Activated gamma-delta T cell treated with anti-CD3 and anti-CD28 coated beads, Interleukin-2, amount 50 U/mL, for 16 hours (primary cell): ENCODE measurements at places on chromosomes 4 and X.

DNA sequence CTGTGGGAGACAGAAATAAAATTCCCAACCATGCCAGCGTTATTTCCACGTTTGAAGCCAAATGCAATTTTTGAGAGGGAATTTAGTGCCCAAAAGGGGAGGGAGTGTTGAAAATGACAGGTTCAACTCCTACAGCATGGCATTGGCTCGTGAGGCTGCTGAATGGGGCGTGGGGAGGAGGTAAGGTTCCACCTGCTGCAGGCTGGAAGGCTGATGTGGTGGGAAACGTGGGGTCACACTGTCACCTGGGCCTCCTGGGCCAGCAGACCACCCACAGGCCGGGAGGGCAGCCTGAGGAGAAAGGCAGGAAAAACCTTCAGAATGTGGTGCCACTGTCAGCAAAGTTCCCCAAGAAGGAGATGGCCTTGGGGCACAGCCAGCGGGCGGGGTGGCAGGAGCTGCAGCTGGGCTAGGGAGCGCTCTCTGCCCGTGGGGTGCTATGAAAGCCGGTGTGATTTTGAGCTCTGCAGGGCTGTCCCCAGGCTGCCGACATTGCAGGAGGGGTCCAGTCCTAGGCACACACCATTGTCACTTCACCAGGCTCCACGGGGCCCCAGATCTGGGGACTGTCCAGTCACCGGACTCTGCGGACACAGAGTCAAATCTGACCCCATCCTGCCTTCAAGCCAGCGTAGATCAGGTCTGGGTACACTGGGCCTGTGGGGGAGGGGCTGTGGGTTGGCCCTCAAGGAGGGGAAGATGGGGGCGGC, 19.6 kb downstream of the MSANTD1 start:
- DNase-seq, result no peak

DNA sequence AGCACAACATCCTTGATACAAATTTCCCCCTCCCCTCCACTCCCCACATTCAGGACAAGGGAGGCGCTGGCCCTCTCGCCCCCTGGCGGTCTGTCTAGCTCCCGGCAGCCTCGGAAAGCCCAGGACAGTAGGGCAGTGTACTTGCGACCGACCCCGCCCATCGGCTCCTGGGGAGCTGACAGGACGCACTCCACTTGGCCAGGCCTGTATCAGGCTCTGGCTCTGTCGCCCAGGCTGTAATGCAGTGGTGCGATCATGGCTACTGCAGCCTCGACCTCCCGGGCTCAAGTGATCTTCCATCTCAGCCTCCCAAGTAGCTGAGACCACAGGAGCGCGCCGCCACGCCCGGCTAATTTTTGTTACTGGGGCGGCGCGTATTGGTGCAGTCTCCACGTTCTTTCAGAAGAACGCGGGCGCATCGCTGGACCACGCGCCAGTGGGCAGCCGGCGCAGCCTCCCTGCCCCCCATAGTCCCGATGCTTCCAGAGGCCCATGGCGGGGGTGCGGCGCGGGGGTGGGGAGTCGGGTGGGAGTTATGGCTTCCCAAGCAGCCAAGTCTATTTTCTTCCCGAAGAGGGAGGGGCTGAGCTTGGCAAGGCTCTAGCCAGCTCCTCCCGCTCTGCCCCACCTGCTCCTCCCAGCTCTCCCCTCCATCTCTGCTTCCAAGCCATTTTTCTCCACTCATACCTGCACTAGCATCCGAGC, 7.8 kb upstream of the AKAP14 start:
- DNase-seq, result peak; percentile 29

DNA sequence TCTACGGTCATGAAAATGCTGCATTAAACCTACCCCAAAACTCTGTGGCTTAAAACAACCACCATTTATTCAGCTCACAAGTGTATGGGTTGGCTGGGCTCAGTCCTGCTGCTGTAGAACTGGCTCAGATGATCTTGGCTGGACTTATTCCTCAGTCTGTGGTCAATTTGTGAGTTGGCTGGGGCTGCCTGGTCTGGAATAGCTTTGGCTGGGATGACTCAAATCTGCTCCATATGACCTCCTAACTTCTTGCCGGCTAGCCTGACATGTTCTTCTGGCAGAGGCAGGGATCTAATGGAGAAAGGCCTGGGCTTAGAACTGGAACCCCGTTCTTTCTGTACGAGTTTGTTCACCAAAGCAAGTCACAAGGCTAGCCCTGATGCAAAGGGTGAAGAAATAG, 71.7 kb downstream of the CFAP299 start:
- DNase-seq, result no peak

DNA sequence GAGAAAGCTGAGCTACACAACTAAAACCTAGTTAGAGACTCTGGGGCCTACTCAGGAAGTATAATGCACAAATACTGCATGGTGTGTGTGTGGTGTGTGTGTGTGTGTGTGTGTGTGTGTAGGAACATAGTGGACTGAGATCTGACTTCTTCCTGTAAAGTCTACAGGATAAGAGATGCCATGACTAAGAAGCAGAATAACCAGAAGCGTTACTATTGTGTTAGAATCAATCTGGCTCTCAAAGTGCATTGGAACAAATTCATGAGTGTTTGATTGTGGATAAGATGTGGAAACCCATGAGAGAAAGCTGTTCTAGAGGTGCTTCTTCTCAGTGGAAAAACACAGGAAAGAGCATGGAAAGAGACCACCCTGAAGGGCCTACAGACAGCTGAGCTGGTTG, 302.1 kb downstream of the INPP4B start:
- no peak for DNase-seq

DNA sequence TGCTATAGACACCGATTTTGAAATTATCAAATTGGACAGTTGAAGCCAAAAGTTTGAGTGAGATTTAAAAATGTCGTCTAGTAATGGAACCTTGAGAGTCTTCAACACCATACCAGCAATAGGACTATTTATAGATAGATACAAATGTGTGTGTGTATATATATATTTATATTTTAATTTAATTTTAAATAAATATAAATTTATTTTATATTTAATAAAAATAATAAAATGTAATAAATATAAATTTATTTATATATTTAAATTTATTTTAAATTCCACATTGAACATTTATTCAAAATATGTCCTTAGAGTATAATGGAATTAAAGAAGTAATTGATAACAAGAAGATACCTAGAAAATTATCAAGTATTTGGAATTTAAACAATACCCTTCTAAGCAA, 221.9 kb upstream of the CXXC4 start:
- DNase-seq, result no peak

DNA sequence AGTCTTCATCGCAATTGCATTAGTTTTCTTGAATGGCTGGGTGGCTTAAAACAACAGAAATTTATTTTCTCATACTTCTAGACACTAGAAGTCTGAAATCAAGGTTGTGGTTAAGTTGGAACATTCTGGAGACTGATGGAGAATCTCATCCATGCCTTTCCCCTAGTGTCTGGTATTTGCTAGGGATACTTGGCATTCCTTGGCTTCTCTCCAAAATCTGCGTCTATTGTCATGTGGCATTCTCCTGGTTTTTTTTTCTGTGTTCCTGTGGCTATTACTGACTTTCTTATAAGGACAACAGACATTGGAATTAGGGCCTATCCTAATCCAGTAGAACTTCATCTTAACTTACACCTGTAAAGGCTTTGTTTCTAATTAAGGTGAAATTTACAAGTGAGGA, 272.8 kb upstream of the EPHA5 start:
- DNase-seq, result no peak

DNA sequence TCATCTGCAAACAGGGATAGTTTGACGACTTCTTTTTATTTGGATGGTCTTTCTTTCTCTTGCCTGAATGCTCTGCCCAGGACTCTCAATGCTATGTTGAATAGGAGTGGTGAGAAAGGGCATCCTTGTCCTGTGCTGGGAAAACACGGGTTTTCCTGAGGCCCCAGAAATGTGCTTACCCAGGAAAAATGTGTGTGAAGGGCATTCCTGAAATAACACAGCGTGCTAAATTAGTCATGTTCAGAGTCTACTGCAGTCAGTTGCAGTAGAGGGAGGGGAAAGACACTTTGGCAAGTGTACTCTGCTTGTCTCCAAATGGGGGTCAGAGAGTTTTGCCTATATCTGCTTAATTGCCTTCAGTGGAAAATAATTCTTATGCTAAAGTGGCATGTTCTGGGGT, 153.9 kb downstream of the CCNG2 start:
- DNase-seq, result no peak
